NCI-H1092 (cell line): ENCODE measurements at places on chromosomes 5 and 9.

GRCh38 chr9:109652971-109653370 lies 127.0 kb upstream of the PALM2AKAP2 start:
- DNase-seq = peak; percentile 38

DNA sequence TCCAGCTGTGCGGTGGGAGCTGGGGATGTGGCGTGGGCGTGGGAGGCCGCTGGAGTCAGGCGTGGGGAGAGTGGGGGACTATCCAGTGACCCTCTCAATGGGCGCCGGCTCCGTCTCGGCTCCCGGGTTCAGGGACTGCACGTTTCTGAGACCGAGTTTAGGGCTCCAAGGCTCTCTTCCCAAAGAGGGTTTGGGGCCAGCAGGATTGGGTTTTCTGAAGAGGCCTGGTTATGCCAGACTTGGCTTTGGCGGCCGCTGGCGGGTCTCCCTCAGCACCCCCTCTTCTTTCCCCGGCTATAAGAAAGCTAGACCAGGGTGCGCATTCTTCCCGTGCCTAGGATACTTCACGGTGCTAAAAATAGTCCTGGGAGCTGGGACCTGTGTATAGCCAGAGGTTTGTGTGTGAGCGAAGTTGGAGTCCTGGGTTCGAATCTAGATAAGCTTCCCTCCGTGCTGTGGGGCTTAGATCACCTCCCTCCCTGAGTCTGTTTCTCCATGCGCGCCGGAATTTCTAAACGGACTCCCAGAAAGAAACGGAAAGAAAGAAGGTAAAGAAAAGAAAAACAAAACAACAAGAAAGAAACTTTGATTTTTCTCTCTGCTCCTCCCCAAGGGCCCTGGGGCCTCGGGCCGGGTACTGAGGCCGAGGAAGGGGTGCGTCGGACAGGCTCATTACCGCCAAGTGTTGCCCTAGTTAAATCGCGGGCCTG lies 5.0 kb downstream of the HAND1 start:
- DNase-seq = no peak

- no peak for DNase-seq
Observed at GRCh38 chr5:673831-674629, 19.1 kb downstream of the TPPP start.

DNA sequence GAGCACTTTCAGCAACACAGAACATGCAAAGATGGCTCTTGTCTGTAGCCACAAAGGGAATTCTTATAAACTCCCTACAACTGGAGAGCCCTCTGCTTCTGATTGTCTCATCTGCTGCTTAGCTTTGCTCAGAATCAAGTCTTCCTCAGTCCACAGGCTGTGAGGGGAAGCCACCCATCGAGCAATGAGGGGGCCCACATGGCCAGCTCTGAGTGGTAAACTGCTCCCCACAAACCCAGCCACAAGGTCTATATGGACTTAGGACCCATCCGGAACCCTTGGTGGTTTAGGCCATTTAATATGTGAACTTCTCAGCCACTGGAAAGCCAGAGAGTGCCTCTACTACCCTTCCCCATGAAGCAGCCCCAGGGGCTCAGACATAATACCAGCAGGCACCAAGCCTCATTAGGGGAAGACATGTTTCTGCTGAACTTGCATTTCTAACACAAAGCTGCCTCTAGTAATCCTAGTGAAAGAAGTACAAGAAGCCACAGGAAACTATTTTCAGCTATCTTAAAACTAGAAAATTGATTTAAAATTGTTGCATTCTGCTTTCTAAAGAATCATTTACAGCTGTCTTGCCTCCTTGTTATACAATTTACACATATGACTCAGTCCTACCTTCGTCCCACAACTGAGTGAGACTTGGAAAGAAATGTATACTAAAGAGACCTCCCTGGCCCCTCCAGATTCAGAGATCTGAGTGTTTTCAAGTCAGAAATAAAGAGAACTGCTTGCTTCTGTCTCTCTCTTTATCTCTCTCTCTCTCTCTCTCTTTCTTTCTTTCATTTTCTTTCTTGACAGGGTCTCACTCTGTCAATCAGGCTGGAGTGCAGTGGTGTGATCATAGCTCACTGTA lies 90.2 kb downstream of the ESM1 start:
- no peak for DNase-seq

GRCh38 chr5:155408465-155408864 lies 394.9 kb downstream of the KIF4B start:
- no peak for DNase-seq

DNA sequence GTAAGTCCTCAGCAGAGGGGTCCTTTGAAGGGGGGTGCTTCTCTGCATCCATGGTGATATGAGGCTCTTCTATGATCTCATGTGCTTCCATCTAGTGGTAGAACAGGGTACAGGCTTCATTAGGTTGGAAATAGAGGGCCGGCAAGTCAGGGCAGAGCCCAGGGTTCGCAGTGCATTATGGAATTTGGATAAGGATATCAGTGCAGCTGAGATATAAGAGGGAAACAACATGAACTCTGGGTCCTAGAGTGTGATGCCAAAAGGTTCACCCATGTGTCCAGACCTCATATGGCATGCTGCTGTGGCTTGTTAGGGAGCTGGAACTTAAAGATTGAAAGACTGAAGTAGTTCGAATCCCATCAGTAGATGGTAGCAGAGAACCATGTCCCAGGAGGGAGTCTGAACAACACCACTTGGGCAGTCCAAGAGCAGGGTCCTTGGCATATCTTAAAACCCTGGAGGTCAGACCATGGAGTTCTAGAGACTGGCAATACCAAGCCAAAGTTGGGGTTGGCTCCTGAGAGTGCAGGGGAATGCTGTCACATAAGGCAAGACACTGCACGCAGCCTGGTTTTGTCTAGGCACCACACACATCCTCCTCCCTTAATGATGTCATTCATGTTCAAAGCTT lies 2.3 kb downstream of the FAM221B start:
- DNase-seq = peak; percentile 45

- DNase-seq = no peak
Observed at GRCh38 chr9:37102486-37102885, 17.9 kb upstream of the ZCCHC7 start.

DNA sequence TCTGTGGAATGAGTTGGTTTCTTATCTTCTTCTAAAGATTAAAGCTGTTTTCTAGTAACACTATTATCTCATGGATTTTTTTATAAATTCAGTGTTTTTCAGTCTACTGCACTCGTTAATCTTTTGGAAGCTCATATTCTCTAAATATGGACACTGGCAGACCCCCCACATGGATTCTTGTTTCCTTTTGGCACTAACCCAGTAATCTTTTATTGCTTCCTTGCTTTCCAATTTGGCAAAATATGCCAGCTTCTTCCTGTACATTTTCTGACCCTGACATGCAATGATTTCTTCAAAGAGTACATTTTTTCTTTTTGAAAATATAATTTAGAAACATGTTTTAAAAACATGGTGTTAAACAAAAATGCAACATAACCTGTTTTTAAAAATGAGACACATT lies 474.2 kb upstream of the FTMT start:
- no peak for DNase-seq

GRCh38 chr5:148140846-148141245 lies 27.5 kb upstream of the SPINK14 start:
- no peak for DNase-seq

DNA sequence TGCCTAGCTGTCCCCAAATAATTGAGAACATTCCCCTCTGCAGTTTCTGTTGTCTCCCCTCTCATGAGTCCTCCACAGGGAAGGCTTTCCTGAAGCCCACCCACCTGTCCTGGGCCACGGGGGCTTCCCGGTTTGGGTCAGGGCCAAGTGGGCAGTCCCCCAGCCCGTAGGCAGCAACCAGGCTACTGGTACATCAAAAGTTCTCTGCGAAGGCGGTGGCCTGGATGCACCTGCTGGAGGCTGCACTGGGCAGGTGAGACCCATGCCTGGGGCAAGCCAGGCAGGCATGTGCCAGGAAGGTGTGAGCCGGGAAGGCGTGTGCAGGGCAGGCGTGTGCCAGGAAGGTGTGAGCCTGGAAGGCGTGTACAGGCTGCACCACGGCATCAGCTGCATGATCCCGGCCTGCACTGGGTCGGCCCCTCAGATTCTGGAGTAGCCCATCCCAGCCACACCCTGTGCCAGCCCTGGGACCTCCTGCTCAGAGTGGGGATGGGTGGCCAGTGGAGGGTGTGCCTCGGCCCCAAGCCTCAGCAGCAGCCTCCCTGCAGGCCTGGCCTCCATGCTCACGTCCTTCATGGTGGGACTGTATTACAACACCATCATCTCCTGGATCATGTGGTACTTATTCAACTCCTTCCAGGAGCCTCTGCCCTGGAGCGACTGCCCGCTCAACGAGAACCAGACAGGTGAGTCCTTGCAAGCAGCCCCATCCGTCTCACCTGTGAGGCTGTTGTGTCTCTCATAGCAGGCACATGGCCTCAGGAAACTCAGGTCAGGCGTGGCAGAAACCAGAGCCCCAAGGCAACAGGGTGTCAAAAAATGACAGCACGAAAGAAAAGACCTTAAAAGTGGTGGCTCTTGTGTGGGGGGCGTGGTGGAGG lies 8.7 kb downstream of the SLC6A19 start:
- DNase-seq = no peak

DNA sequence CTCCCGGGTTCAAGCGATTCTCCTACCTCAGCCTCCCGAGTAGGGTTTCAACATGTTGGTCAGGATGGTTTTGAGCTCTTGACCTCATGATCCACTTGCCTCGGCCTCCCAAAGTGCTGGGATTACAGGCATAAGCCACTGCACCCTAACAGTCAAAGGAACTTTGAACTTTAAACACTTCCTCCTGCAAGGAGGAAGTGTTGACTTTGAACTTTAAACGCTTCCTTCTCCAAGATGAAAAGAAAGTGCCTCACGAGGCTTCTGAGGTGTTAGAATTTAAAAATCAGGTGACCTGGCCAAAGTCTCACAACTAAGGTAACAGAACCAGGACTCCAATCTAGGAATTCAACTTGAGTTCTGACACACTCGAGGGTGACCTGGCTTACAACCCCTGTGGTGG lies 150.9 kb downstream of the BRINP1 start:
- DNase-seq = no peak

GRCh38 chr5:90809311-90810056 lies 250.9 kb downstream of the ADGRV1 start:
- DNase-seq = no peak

DNA sequence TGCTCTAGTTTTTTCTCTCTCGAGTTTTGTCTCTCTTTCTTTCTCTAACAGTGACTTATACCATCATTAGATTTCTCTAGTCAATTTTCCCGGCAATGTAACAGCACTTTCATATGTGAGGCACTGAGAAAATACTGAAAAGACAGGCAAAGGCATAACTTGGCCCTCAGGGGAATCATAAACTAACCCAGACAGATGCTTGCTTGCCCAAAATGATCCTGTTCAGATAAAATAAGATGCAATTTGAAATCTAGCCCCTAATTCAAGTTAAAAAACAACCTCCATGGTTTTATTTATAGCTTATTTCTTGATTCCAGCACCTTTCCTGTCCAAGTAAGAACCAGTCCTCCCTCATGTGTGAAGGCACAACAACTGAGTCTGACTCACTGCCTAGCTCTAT lies 294.6 kb downstream of the GAS1 start:
- DNase-seq = no peak

DNA sequence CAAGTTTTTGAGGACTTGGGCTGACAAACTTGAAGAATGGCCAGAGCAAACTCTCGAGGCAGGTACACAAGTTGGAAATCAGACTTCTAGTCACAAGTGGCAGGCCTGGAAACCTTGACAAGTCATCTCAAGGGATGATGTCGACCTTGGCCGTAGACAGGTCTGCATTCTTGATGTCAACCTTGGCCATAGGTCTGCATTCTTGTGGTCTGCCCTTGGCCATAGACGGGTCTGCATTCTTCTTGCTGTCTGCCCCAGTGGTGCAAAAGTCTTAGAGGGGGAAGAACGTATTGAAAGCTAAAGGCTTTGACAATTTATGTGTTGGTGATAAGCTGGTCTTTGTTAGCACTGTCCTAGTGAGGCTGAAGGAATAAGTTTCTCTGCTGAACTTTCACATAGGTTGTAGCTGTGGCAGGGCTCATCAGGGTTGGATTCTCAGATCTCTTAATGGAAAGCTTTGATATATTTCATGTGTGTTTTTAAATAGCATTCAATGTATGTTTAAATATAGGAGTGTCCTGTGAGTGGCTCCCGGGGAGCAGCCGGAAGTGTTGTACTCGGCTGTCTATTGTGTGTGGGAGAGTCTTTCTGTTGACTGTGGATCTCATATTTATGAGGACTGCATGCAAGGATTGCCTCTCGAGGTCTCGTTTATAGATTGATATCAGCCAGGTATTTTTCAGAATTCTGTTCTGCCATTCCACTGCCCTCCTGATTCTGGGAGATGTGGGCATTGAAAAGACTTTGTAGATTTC lies 27.0 kb downstream of the SUB1 start:
- DNase-seq = peak; percentile 28

GRCh38 chr9:6195714-6196360 lies 19.8 kb upstream of the IL33 start:
- DNase-seq = no peak

GRCh38 chr9:93940951-93941350 lies 14.2 kb downstream of the BARX1 start:
- DNase-seq = no peak

- DNase-seq = no peak
Observed at GRCh38 chr5:170630711-170631141, 126.9 kb downstream of the KCNIP1 start.

GRCh38 chr5:37005946-37006540 lies 129.5 kb downstream of the NIPBL start:
- no peak for DNase-seq

- DNase-seq = no peak
Observed at GRCh38 chr9:110148384-110148783, 59.6 kb downstream of the C9orf152 start.

DNA sequence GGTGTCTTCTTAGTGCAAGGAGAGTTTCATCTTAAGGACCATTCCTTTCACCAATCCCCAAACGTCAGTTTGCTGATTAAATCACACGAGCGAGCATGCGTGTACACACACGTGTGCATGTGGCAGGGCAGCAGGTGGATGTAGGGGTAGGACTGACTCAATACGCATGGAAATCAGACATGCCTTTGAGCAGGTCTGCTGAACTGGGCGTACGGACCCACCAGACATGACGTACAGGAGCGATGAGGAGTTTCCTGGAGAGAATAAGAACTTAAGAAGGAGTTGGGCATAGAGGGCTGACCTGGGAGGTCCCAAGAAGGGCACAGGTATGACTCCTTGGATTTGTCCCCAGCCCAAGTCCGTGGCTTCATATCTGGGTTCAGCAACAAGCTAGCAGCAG lies 170.0 kb downstream of the FGF18 start:
- DNase-seq = no peak

- DNase-seq = peak; percentile 9
Observed at GRCh38 chr5:72366324-72366976, 46.3 kb downstream of the PTCD2 start.

- DNase-seq = no peak
Observed at GRCh38 chr9:123044586-123044985, 11.1 kb downstream of the GPR21 start.

- DNase-seq = no peak
Observed at GRCh38 chr5:130715541-130715940, 449.5 kb downstream of the HINT1 start.
